Hepatocyte (in vitro differentiated cells): ENCODE measurements at places on chromosomes 2 and 18. TPM values are rescaled to one million over a fixed set of nuclear protein-coding genes. Genes with fewer than 3 reads are reported as not detected.

The CHRNG gene
- not detected in 2 replicates for total RNA-seq

The PLGLB2 gene
- 13.7 and 28.5 TPM in 2 replicates for total RNA-seq

The AGAP1 gene
- 19.2 and 20.0 TPM in 2 replicates for total RNA-seq

The OR6B2 gene
- not detected in 2 replicates for total RNA-seq

The CD302 gene
- total RNA-seq, result 25.2 and 26.0 TPM in 2 replicates

The TBC1D8 gene
- total RNA-seq, result 15.8 and 18.7 TPM in 2 replicates

The CCDC142 gene
- total RNA-seq, result 11.6 and 15.9 TPM in 2 replicates

The TLX2 gene
- total RNA-seq, result not detected in 2 replicates

The PAX8 gene
- 0.20 TPM in 1 of 2 replicates, not detected in the other for total RNA-seq

The PPP1R1C gene
- total RNA-seq, result 0.40 and 8.4 TPM in 2 replicates

The RRM2 gene
- 15.2 and 20.0 TPM in 2 replicates for total RNA-seq

The LIPG gene
- total RNA-seq, result 75.2 and 85.2 TPM in 2 replicates

The ASXL3 gene
- total RNA-seq, result 6.9 and 8.7 TPM in 2 replicates

The SLC19A3 gene
- total RNA-seq, result 19.7 and 21.8 TPM in 2 replicates

The ETAA1 gene
- 23.7 and 26.1 TPM in 2 replicates for total RNA-seq
